ENCODE measurements at places on chromosomes 5 and 9.

DNA sequence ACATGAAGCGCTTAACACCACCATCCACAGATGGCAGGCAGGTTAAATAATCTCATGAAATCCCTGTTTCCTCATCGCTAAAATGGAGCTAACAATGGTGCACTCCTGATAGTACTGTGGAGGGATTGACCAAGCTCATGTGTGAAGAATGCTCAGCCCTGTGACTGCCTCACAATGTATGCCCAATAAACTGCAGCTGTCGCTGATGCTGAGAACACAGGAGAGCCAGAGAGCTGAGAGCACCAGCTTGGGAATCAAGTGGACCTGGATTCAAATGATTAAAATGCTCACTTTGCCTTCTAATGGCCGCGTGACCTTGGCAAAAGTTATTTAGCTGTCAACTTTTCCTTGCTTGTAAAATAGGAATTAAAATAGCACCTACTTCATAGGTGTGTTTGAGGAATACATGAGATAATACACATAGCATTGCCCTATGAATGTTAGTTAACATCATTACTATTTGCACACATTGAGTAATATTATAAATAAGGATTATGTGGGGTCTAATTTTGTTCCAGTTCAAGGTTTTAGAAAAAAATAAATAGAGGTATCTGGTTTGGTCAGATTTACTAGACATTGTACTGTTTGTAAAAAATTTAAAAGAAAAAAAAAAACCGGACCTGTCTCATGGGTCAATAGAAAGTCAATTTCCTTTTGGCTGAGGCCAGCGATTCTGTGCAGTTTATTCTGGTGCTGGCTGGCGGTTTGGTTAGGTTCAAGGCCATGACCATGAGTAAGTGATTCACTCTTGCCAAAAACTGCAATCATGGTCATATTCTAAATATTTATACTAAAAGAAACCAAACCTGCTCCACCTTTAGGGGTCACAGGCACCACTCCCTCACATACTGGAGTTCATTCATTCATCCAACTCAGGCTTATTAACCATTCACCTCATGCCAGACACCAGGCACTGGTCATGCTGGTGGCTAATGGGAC, 101.3 kb downstream of the SH3TC2 start:
- no peak for DNase-seq

GRCh38 chr5:4857761-4858160, 282.4 kb upstream of the ADAMTS16 start:
- no peak for DNase-seq

DNA sequence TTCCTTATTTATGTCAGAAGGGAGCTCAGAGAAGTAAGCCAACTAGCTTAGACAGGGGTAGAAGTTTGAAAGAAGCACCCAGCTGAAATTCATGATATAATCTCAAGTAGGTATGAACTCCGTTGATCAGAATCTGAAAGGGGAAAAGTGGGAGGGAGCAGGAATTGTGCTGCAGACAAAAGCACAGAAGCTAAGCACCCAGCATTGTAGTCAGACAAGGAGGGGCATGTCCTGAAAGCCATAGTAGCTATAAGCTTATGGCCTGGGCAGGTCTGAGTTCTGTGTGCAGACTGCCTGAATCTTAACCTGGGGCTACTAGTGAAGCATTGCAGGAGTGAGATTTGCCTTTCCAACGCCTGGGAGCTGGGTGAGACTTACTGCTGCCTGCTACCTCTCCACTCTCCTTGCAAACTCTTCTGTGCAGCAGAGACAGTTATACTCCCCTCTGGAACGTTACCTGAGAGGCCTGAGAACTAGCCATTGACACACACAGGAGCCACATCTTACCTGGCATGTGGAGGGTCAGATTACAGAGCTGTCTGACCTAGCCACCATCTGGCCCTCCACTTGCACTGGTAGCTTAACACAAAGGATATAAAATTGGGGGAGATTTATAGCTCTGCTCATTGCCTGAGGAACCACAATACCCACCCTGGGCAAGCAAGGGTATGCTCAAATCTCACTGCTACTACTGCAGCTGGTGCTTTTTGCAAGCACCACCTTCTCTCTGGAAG, 9.8 kb upstream of the CYLC2 start:
- DNase-seq: no peak

DNA sequence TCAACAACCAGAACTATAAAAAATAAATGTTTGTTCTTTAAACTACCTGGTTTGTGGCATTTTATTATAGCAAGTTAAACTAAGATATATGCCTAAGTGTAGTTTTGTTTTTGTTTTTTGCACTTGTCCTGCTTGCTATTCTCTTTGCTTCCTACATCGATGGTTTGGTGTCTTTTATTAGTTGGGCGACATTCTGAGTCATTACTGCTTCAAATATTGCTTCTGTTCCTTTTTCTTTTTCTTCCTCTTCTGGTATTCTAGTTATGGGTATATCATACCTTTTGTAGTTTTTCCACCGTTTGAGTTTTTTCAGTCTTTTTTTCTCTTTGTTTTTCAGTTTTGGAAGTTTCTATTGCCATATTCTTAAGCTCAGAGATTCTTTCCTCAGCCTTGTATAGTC, 86.9 kb downstream of the MACIR start:
- no peak for DNase-seq

DNA sequence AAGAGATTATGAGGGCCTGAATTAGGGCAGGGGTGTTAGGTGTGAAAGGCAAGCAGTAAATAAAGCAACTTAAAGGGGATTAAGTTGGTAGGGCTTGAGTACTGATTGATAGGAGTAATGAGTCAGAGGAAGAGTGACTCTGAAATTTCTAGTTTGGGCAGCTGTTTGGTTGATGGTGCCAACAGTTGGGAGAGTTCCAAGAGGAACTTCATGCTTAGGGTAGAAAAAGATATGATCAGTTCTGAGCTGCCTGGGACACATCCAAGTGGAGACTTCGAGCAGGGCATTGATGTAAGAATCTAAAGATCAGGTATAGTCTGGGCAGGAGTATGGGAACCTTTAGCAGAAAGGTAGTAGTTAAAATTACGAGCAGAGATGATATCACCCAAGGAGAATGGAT, 10.2 kb downstream of the MAMDC2 start:
- no peak for DNase-seq

DNA sequence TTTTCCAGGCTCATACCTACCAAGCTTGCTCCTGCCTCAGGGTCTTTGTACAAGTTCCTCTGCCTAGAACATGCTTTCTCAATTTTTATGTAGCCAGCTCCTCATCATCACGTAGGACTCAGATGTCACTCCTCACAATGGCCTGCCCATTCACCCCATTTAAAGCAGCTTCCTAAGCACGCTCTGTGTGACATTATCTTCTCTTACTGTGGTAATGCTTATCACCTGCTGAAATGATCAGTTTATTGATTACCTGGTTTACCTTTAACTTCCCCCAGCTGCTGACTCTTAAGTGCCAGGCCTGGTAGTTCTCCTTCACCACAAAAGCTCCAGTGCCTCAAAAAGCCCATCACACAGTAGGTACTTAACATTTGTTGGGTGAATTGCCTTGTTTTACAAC, 13.6 kb downstream of the FUBP3 start:
- DNase-seq: no peak

DNA sequence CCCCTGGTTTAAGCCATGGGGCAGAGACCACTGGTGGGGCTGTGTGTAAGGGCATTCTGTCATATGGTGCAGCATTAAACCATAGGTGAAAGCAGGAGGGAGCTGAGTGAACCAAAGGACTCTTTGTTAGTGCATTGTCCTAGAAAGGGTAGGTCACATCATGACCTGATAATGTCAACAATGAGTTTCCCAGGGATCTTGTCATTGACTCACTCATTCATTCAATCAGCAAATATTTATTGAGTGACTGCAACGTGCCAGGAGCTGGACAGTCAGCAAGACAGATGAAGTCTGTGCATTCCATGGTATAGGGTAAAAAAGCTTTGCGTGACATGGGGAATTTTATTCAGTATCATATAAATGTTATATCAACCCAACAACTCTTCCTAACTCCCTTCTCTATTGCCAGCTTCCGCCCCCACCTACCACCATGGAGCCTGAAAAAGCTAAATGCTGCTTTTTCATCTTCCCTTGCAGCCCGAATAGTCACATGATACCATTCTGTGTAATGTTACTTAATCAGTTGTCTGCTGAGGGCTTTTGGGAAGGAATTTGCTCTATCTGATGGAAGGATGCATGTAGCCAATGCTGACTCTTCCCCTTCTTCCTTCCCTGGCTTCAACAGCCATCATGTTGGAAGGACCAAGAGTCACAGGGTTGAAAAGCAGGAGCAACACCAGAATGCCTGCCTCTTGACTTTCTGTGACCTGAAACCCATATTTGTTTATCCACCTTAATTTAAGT, 11.5 kb upstream of the OTULINL start:
- no peak for DNase-seq

GRCh38 chr9:34599546-34599945, 10.0 kb upstream of the CNTFR start:
- DNase-seq: no peak

GRCh38 chr5:116507941-116508655, 66.5 kb downstream of the SEMA6A start:
- no peak for DNase-seq

- no peak for DNase-seq
Measured at GRCh38 chr5:157915638-157916037, 56.7 kb upstream of the CLINT1 start.

GRCh38 chr9:22052376-22052945, 43.4 kb upstream of the CDKN2B start:
- DNase-seq: no peak

DNA sequence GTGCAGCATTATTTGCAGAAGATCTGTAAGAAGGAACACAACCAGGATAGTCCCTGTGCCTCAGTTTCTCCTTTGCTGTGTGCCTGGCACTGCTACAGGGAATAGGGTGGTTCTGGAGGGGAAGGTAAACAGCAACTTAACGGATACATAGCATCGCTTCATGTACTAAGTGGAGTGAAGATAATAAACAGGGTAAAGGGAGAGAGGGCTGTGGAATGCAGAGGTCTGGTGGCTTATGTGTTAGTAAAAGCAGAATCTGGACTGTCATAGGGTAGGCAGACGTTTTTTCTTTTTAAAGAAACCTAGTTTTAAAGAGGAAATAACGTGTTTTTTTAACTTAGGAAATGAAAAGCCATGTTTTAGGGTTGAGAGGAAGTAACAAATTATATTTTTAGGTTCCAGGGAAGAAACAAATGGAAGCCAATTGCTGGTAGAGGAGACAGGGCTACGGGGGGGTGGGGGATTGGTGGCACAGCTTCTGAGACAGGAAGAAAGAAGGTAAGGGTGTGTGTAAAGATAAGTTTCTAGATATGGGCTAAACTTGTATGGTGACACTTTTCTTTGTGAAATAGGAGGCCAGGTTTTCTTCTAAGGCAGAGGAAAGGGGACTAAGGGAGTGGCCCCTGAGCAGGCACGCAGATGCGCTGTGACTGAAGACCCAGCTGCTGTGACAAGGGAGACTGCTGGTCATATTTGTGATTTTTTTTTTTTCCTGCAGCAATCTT, 1.3 kb downstream of the GNG10 start:
- no peak for DNase-seq

DNA sequence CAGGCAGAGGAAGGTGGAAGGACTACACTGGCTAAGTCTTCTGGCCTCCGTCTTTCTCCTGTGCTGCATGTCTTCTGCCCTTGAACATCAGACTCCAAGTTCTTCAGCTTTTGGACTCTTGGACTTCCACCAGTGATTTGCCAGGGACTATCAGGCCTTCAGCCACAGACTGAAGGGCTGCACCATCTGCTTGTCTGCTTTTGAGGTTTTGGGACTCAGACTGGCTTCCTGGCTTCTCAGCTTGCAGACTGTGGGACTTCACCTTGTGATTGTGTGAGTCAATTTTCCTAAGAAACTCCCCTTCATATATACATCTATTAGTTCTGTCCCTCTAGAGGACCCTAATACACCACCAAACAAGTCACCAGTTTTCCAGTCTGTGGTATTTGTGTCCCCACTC, 9.7 kb upstream of the ANKDD1B start:
- DNase-seq: no peak

DNA sequence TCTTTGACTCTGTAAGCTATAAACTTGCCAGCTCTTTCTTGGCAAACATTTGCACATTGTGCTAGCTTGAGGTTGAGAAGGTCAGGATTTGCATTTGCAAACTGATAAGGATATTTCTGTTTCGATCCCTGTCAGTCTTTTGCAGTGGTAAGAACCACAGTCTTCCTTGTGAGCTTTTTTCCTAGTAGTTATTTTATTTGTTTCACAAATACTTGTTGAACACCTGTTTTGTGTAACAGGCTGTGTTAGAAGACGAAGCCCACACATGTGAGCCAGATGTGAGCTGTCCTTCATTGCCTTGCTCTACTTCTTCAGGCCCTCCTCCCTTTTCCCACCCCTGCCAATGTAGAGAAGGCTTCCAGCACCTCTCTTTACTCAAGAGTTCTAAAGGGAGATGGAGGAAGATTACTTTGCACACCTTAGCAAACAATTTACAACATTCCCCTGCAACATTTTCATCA, 327.0 kb upstream of the KLF4 start:
- no peak for DNase-seq

GRCh38 chr5:6377582-6377904, 804 bp downstream of the MED10 start:
- no peak for DNase-seq

- DNase-seq: no peak
Measured at GRCh38 chr9:29393064-29393463, 1819.8 kb upstream of the C9orf72 start.

DNA sequence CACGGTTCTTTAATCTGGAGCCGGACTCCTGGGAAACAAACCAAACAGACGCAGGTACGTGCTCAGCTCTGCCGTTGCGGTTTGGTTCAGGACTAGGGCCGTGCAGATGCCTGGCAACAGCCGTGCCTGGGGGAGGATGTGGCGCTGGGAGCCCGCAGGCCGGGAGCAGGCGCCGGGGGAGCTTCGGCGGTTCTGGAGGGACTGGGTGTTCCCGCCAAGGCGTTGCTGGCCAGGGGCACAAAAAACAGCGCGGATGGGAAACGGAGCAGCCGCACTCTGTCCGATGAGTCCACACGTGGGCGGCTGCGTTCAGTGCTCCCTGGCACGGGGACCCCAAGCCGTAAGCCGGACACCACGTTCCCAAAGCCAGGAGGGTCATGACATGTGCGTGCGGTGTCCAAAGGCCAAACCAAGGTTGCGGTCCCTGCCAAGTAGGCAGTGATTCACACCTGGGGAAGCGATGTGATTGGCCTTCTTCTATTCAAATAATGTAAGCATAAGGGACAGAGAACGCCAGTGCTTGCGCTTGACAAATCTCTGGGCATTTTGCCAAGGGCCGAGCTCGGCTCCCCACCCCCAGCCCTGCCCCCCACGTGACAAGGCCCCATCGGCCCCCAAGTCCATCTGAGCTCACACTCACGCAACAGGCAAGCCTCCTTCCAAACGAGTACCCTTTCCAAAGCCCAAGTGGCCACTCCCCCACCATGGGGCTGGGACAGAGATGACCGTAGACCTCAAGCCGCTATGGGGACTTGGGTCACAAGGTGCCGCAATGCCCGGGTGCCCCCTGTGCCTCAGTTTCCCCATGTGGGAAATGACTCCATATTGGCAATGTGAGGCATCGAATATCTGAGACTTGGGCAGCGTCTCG, 49.7 kb upstream of the NKD2 start:
- no peak for DNase-seq

DNA sequence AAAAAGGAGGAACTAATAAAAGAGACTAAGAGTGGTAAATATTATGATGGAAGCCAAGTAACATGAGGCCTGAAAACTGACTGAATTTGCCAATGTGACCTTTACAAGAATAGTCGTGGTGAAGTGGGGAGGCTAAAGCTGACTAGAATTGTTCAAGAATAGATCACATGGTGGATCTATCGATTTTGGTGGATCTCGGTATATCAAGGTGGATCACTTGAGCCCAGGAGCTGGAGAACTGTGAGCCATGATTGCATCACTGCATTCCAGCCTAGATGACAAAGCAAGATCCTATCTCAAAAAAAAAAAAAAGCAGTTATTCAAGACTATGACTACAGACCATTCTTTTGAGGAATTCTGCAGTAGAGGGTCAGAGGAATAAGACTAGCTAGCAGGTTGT, 15.1 kb downstream of the ERMP1 start:
- no peak for DNase-seq
